ENCODE measurements at places on chromosomes 3 and 15.

- H3K27ac ChIP-seq: no peak overlapping the region
- no peak overlapping the region for H3K4me3 ChIP-seq
- no peaks in the 10 kb centered on the region for H3K36me3 ChIP-seq
- no peaks in the 10 kb centered on the region for H3K27me3 ChIP-seq
- H3K4me1 ChIP-seq: peaks cover 3% of the 10 kb centered on the region
- DNase-seq: no peak
Measured at GRCh38 chr15:90318591-90318990, 33.5 kb upstream of the ZNF774 start.

- no peak overlapping the region for H3K27ac ChIP-seq
- no peaks in the 10 kb centered on the region for H3K36me3 ChIP-seq
- no peak for DNase-seq
- no peaks in the 10 kb centered on the region for H3K4me1 ChIP-seq
- no peak overlapping the region for H3K4me3 ChIP-seq
Measured at GRCh38 chr3:58800940-58801339, 134.4 kb upstream of the FAM3D start.

- H3K27ac ChIP-seq: no peak overlapping the region
- no peak for DNase-seq
- no peak overlapping the region for H3K4me3 ChIP-seq
- no peaks in the 10 kb centered on the region for H3K4me1 ChIP-seq
- H3K27me3 ChIP-seq: peaks cover 9% of the 10 kb centered on the region
Measured at GRCh38 chr15:99009741-99010330, 2.2 kb upstream of the PGPEP1L start.

GRCh38 chr15:38620851-38621594 lies 56.4 kb upstream of the RASGRP1 start:
- H3K4me3 ChIP-seq: no peak overlapping the region
- no peak overlapping the region for H3K27ac ChIP-seq
- no peaks in the 10 kb centered on the region for H3K36me3 ChIP-seq
- no peak for DNase-seq

- no peaks in the 10 kb centered on the region for H3K4me1 ChIP-seq
- no peak overlapping the region for H3K27ac ChIP-seq
- peaks cover 6% of the 10 kb centered on the region for H3K27me3 ChIP-seq
- H3K4me3 ChIP-seq: no peak overlapping the region
- no peak for DNase-seq
Measured at GRCh38 chr3:73592154-73593144, 32.3 kb downstream of the PDZRN3 start.

Measured in activated naive CD8-positive, alpha-beta T cell treated with anti-CD3 and anti-CD28 coated beads, Interleukin-2, amount 50 U/mL, for 24 hours (primary cell).